ENCODE measurements at places on chromosomes 12 and 14.
A peak's percentile ranks its signal among the peaks of the same experiment; 100 is the strongest.

GRCh38 chr14:99515301-99516155, 34.3 kb downstream of the CCNK start:
- DNase-seq: no peak

DNA sequence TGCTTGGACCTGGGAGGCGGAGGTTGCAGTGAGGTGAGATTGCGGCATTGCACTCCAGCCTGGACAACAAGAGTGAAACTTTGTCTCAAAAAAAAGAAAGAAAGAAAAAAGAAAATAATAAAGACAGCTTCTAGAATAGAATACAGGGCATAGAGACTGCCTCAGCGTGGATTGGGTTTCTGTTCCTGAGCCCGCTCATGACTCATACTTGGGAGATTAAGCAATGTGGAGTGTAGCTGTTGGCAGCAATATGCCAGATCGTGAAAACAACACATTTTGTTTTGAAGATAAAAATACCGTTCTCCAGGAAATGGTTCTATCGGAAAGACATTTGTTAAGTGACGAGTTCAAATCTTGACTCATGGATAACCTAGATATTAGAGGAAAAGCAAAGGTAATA, 67.2 kb downstream of the GLT1D1 start:
- no peak for DNase-seq

DNA sequence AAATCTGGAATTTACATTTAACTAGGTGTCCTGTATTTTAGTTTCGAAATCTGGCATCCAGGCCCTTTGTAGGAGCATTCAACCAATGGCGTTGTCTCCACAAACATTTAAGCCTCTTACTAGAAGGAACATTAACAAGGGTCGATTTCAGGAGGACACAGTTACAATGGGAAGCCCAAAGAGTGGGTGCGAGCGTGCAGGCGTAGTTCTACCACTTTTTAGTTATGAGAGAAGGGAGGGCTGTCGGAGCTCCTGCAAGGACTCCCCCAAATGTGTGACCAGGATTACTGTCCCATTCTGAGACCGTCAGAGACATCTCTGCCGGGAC, 365 bp upstream of the ABHD4 start:
- DNase-seq: no peak

- DNase-seq: no peak
Measured at GRCh38 chr14:35134329-35135123, 12.2 kb downstream of the PRORP start.

GRCh38 chr14:91893669-91894068, 26.3 kb upstream of the TC2N start:
- DNase-seq: no peak

GRCh38 chr12:100101000-100101399, 41.7 kb downstream of the BLTP3B start:
- DNase-seq: no peak

DNA sequence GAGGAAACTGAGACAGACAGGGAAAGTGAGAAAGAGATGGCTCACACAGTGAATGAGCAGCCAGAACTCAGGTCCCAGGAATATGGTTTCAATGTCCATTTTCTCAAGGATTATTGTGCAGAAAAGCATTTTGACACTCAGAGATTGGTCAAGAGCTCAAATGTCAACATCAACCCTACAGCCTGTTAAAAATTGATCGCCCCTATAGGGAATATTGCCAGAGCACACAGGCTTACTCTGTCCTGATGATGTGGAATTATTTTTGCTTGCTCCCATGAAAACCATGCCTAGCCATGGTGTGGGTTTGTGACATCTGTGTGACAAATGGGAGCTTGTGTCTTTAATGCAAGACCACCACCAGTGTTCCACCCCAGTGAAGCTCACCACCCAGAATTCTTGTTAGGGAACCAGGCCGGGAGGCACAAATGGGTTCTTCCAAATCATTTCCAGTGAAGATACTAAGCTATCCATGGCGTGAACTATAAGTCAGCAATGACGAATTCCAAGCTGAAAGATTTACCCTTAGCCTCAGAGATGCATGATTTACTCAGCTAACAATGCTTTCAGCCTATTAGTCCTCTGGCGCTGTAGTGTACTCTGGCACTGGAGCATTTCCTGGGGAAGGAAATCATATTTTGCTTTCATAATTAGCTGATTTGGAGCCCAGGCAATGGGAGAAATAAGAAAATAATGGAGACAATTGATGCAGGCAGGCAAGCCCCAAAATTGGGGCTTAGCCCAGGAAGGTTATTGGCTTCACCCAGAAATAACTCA, 1188.2 kb upstream of the TMEM132C start:
- DNase-seq: no peak

- DNase-seq: no peak
Measured at GRCh38 chr12:98754095-98754494, 109.0 kb downstream of the APAF1 start.

- DNase-seq: no peak
Measured at GRCh38 chr12:69045430-69045829, 112.5 kb upstream of the CPM start.

GRCh38 chr12:28378736-28379135, 188.5 kb downstream of the CCDC91 start:
- no peak for DNase-seq

GRCh38 chr14:104329793-104330192, 191.4 kb downstream of the KIF26A start:
- DNase-seq: no peak

DNA sequence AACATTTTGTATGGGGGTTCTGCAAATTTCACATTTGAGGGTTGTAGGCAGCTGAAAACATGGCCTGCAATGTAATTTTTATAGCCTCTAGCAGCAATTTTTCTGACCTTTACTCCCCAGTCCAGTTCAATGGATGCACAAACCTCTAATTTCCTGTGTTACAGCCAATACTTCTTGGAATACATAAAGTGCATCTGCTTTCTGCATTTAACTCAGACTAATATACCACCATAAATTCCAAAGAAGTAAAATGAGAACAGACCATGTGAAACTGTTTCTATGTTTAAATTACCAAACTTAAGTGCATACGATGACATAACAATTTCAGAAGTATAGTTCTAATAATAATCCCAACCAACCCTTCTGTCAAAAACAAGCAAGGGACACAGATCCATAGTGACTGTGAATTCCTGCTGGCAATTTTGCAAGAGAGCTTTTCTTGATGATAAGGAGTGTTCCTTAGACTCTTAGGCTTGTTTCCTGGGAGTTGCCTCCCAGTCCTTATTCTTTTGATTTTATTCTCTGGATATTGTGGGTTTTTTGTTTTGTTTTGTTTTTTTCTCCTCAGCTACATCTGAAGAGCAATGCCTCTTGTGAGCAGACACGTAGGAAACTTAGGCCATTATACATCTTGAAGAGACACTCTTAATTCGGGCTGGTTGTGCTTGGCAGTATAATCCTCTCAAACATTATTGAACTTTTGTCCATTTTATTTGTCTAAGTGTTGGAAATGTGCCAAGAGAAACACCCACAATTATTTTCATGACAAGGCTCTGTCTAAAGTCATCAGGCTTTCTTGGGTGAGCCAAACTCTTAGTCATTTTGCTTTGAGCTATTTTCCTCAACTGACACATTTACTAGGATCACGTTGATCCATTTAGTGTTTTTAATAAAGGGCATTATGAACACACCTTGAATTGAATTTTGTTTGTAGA, 51.3 kb upstream of the RERGL start:
- no peak for DNase-seq

DNA sequence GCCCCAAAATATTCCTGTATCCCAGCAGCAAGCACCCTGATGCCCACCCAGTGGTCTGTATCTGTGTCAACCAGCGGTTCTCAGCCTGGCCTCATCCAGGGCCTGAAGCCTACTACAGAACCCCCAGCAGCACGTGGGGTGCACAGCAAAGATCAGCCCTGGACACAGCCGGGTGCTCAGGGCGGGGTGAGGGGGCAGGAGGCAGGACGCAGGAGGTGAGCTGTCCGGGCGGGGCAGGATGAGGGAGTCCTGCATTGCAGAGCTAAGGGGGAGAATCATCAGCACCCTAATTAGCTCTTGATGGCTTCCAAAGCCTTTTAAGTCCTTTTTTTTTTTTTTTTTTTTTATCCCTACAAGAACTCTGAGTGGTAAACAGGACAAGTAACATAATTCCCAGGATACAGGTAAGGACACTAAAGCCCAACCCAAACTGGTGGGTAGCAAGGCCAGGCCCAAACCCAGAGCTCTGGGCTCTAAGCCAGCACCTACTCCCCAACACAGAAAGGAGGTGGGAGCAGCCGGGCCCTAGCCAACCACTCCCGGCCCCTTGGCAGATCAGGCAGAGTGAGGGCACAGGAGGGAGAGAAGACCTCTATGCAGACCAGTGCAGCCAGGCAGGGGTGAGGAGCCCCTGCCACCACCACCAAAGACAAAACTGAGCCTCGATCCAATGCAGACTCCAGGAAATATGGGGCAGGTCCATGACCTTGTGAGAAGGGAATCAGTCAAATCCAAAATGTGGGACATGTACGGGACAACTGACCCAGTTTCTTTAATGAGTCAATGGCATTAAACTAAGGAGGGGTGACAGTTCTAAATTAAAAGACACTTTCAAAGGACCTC, 32.3 kb upstream of the EIF5 start:
- no peak for DNase-seq

DNA sequence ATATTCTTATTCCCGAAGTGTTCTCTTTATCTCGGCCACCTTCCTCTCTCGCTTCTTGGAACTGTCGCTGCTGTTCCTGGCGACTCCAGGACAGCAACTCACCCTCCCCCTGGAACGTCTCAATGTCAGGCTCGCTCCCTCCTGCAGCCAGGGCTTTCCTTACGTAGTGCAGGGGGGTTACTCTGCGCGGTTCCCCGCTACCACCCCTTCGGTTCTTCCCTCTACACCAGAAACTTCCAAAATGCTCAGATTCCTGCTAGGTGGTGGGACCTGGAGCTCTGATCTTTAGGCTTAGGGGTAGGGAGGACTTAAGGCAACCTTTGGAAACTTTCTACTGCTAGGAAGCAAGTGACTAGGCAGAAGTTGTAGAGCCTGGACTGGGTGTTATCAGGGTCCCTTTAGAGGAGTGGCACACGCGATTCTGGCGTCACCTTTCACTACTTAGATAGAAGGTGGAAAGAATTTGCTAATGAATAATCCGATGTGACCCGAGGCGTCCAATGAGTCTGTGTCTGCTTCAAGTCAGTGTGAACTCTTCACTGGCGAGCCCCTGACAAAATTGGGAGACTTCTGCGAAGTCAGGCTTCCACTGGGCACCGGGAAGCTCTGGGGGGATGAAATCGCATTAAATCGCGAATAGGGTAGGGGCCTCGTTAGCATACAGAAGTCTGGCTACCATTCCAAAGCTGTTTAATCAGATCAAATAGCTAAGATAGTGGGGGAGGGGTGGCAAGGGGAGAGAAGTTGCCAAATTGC, 900 bp upstream of the DPF3 start:
- DNase-seq: peak; percentile 49

GRCh38 chr12:125151284-125151683, 86.0 kb downstream of the AACS start:
- no peak for DNase-seq

DNA sequence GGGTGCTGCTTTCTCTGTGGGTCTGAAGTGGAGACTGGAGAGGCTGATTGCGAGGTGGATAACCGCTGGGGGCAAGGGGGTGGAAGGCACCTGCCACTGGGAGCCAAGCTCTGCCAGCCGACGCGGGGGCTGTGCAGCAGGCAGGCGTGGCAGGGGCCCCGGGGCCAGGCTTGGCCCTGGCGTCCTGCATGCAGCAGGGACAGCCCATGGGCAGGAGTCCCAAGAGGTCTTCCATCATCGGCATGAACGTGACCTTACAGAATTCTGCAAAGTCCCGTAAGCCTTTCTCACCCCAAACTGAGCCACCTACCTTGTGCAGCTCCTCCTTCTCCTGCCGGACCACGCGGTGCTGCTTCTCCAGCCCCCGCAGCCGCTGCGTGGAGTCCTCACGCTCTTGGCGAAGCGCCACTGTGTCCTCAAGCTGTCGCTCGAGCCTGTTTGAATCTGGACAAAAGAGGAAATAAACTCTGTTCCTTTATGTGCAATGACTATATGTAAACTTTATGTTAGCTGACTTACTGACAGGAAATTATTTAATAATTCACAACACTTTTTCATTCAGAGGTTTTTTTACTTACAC, 51.3 kb downstream of the AMN start:
- no peak for DNase-seq

DNA sequence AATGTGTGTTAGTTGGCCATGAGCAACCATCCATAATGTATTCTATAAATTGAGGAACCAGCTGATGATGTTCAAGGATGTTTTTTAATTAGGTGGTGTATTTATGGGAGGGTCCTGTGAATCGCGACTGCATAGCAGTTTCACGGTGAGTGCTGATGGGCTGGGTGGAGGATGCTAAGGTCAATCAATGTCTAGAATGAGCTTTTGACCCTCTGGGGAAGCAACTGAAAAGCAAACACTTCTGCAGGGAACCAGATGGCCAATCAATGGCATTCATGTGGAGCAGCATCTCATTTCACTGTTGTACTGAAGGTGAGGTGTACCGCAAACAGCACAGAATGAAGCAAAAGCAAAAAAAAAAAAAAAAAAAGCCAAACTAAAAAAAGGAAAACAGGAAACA, 676.1 kb upstream of the TMEM132C start:
- DNase-seq: no peak

DNA sequence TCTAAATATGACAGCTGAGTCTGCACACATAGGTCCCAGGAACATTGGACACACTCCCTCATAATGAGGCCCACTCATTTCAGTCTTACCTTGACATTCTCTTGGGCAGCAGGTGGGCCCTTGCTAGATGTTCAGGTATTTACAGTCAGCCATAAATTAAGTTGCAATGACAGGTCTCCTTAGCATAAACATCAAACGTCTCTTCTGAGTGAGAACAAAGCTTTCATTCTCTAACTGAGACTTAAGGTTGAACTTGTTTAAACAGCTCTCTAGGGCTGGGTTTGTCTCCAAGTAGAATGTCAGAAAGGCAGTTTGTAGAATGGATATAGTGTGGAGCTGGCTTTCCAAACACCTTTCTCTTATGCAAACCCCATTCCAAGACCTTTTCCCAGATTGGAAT, 10.3 kb downstream of the ACVR1B start:
- no peak for DNase-seq

DNA sequence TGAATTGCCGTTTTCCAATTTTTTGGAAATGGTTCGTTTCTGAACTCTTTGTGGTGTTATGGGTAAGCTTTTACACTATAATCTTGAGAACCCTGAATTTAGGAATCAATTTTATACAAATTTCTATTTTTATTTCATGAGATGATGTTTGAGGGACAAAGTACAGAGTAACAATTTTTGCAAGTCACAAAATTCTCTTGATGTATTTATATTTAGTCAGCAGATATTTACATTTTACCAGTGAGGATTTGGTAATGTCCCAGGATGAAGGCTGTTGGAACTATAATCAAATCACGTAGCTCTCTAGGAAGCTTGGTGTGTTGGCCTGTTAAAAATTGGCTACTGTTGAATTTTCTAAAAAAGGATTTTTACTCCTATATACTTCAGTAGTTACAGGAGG, 24.2 kb downstream of the GPATCH2L start:
- no peak for DNase-seq
